ENCODE measurements at places on chromosomes 13 and 19.

GRCh38 chr13:34776390-34776981, 165.6 kb upstream of the NBEA start:
- H3K4me3 ChIP-seq = no peak overlapping the region
- no peaks in the 10 kb centered on the region for H3K27me3 ChIP-seq
- peaks cover 2% of the 10 kb centered on the region for H3K36me3 ChIP-seq
- DNase-seq = no peak
- H3K27ac ChIP-seq = no peak overlapping the region

- H3K4me1 ChIP-seq = peaks cover 51% of the 10 kb centered on the region
- no peaks in the 10 kb centered on the region for H3K27me3 ChIP-seq
- DNase-seq = peak; percentile 48
- H3K27ac ChIP-seq = peak overlapping the region; percentile 100
- peaks cover 21% of the 10 kb centered on the region for H3K36me3 ChIP-seq
Measured at GRCh38 chr13:77026255-77026860, 601 bp downstream of the FBXL3 start.

GRCh38 chr19:13100031-13100588, 2.5 kb downstream of the LYL1 start:
- H3K4me3 ChIP-seq = peak overlapping the region; percentile 77
- DNase-seq = peak; percentile 68
- peaks cover 18% of the 10 kb centered on the region for H3K36me3 ChIP-seq
- H3K4me1 ChIP-seq = peaks cover 50% of the 10 kb centered on the region
- H3K27ac ChIP-seq = peak overlapping the region; percentile 93

- H3K36me3 ChIP-seq = peaks cover 5% of the 10 kb centered on the region
- H3K27me3 ChIP-seq = no peaks in the 10 kb centered on the region
- no peak overlapping the region for H3K27ac ChIP-seq
Measured at GRCh38 chr13:97286317-97287046, 64.3 kb downstream of the MBNL2 start.

GRCh38 chr19:8046569-8047165, 5.9 kb upstream of the CCL25 start:
- no peak for DNase-seq
- H3K36me3 ChIP-seq = peaks cover 2% of the 10 kb centered on the region
- H3K27me3 ChIP-seq = peaks cover 29% of the 10 kb centered on the region

DNA sequence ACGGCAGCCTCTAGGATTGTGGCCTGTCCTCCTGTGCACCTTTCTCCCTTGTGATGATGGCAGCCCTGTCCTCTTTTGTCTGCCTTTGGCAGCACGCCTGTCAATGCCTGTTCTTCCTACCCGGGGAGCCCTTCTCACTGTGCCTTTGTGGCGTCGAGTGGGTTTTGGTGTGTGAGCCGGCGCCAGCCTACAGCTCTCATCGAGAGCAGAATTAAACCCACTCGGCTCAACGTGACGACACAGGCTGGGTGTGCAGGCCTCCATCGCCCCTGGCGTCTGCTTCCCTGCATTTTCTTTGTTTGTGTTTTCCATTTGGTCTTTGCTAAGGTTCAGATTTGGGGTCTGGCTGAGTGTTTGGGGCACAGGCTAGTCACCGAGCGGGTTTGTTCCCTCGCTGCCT, 34.4 kb downstream of the AP1M1 start:
- peaks cover 36% of the 10 kb centered on the region for H3K36me3 ChIP-seq
- peaks cover 16% of the 10 kb centered on the region for H3K4me1 ChIP-seq
- no peak overlapping the region for H3K4me3 ChIP-seq
- no peaks in the 10 kb centered on the region for H3K27me3 ChIP-seq
- H3K27ac ChIP-seq = no peak overlapping the region
- no peak for DNase-seq

GRCh38 chr19:37902668-37903067, 3.7 kb downstream of the WDR87 start:
- peak; percentile 71 for DNase-seq
- no peak overlapping the region for H3K27ac ChIP-seq
- peaks cover 3% of the 10 kb centered on the region for H3K36me3 ChIP-seq
- no peak overlapping the region for H3K4me3 ChIP-seq
- no peaks in the 10 kb centered on the region for H3K27me3 ChIP-seq

DNA sequence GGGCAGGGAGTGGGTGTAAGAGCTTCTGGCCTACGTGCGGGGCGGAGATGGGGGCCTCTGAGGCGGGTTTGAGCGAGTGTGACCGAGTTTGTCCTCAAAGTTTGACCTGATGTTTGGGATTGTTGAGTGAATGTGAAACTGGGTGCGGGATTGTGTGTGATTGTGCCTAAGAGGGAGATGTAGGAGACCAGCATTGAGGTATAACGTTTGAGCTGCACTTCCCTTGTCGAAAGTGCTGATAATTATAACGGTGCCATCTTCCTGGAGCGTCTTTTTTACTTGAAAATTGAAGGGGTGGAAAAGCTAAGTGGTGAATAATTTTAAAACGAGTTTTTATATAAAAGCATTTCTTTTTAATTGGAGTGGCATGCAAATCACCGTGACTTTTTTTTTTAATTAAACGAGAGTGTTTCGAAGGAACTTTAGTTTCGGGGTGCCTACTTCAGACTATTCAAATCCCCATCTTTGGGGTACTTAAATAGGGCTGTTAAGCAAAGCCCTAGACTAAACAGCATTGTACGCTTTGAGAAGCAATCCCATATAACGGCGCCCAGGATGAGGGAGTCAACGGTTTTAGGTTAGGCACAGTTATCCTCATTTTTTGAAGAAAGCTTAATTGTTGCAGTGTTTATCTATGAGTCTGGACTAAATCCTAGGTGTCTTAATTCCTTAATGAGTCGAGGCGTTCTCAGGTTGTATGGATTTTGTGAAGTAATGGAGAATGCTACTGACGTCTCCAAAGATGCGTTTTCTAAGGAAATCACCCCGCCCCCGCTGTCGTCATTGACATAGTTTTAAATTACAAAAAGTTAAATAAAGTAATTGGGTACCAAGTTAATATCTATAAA, 594 bp downstream of the ZNF146 start:
- peaks cover 17% of the 10 kb centered on the region for H3K36me3 ChIP-seq
- DNase-seq = no peak
- peaks cover 18% of the 10 kb centered on the region for H3K4me1 ChIP-seq
- H3K27ac ChIP-seq = no peak overlapping the region
- no peaks in the 10 kb centered on the region for H3K27me3 ChIP-seq

GRCh38 chr13:108929532-108930206, 300.3 kb downstream of the MYO16 start:
- no peaks in the 10 kb centered on the region for H3K4me1 ChIP-seq
- no peaks in the 10 kb centered on the region for H3K27me3 ChIP-seq
- H3K4me3 ChIP-seq = no peak overlapping the region

DNA sequence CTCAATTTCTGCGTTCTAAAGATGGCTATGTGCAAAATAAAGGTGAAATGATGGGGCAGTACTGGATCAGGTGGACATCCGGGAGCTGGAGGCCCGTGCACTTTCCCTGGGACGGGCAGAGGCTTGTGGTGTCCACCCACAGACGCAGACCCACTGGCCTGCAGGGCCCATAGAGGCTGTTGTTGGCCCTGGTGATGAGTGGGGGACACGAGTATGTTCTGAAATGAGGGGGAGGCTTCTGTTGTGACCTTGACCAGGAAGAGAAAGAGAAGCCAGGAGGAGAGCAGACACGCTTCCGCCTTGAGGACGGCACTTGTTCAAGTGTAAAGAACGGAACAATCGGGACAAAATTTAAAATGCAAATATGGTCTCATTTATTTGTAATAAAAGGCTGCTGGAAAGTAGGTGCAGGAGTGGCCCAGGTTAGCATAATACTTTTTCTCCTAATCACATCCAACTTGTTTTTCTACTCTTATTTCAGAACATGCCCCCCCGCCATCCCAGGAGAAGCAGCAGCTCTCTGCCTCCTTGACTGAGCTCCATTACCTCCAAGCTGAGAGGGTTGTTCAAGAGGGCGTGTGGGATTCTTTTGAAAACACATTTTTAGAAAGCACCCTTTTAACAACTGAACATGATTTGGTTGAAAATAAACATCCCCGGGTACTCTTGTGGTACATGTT, 27.1 kb downstream of the ATP11A start:
- H3K36me3 ChIP-seq = no peaks in the 10 kb centered on the region
- no peaks in the 10 kb centered on the region for H3K27me3 ChIP-seq
- no peak overlapping the region for H3K27ac ChIP-seq
- DNase-seq = no peak
- H3K4me1 ChIP-seq = peaks cover 35% of the 10 kb centered on the region

- peaks cover 41% of the 10 kb centered on the region for H3K27me3 ChIP-seq
- no peaks in the 10 kb centered on the region for H3K4me1 ChIP-seq
Measured at GRCh38 chr19:50258918-50259372, 55.5 kb downstream of the MYH14 start.

- no peak overlapping the region for H3K4me3 ChIP-seq
- no peak overlapping the region for H3K27ac ChIP-seq
- DNase-seq = no peak
- no peaks in the 10 kb centered on the region for H3K4me1 ChIP-seq
Measured at GRCh38 chr13:60043262-60043661, 120.5 kb downstream of the DIAPH3 start.

DNA sequence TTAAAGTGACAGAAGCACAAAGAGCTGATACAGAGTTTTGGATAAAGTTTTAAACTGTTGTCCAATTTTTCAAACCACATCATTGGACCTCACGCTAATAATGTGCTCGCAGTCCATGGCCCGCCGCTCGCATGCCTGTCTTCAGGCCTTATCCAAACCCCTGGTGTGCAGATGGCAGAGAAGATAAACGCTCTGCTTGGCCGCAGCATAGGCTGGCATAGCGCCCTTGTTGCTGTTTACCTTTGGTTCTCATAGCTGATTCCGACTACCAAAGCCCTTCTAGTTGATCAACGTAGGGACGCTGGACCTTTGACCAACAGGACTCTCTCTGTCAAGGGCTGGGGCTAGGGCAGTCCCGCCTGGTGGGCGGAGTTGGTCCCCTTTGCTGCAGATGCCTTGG, 23.5 kb upstream of the QTRT1 start:
- H3K4me3 ChIP-seq = no peak overlapping the region
- peaks cover 93% of the 10 kb centered on the region for H3K36me3 ChIP-seq
- DNase-seq = no peak
- H3K4me1 ChIP-seq = no peaks in the 10 kb centered on the region
- peak overlapping the region; percentile 84 for H3K27ac ChIP-seq

GRCh38 chr19:34217952-34218817, 36.2 kb upstream of the GARRE1 start:
- H3K27me3 ChIP-seq = no peaks in the 10 kb centered on the region
- H3K4me3 ChIP-seq = peak overlapping the region; percentile 32
- peak; percentile 74 for DNase-seq
- H3K36me3 ChIP-seq = peaks cover 62% of the 10 kb centered on the region
- peak overlapping the region; percentile 66 for H3K27ac ChIP-seq

- H3K4me3 ChIP-seq = no peak overlapping the region
- H3K27me3 ChIP-seq = peaks cover 25% of the 10 kb centered on the region
- H3K4me1 ChIP-seq = no peaks in the 10 kb centered on the region
- H3K36me3 ChIP-seq = no peaks in the 10 kb centered on the region
- no peak overlapping the region for H3K27ac ChIP-seq
- no peak for DNase-seq
Measured at GRCh38 chr13:43895940-43896339, 16.2 kb downstream of the LACC1 start.

- no peaks in the 10 kb centered on the region for H3K27me3 ChIP-seq
- H3K36me3 ChIP-seq = peaks cover 6% of the 10 kb centered on the region
- H3K27ac ChIP-seq = no peak overlapping the region
- no peaks in the 10 kb centered on the region for H3K4me1 ChIP-seq
- no peak for DNase-seq
- no peak overlapping the region for H3K4me3 ChIP-seq
Measured at GRCh38 chr13:26344980-26345379, 91.1 kb downstream of the CDK8 start.

DNA sequence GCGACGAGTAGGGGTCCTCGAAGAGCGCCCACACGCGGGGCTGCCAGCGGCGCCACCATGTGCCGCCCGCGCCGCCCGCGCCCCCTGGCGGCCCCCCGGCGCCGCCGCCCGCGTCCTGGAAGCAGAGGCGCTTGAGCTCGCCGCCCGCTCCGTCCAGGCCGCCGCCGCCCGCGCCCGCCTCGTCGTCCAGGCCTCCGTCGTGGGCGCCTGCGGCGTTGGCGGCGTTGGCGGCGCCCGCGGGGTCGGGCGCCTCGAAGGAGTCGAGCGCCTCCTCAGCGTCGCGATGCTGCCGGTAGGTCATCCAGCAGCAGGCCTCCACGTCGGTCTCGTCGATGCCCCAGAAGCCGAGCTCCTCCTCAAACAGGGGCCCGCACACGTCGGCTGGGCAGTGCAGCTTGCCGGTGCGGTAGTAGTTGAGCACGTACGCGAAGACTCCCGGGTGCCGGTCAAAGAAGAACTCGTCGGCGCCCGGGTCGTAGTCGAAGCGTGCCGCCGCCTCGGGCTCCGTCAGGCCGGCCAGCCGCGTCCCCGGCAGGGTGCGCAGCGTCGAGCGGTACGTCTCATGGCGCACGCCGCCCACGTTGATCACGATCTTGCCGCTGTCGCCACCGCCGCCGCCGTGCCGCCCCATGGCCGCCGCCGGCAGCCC, 829 bp downstream of the KCNC3 start:
- no peak for DNase-seq
- H3K27me3 ChIP-seq = peaks cover 86% of the 10 kb centered on the region
- H3K27ac ChIP-seq = no peak overlapping the region
- H3K4me1 ChIP-seq = peaks cover 48% of the 10 kb centered on the region

- peaks cover 44% of the 10 kb centered on the region for H3K4me1 ChIP-seq
- H3K27me3 ChIP-seq = no peaks in the 10 kb centered on the region
- no peak for DNase-seq
- H3K36me3 ChIP-seq = peaks cover 4% of the 10 kb centered on the region
- peak overlapping the region; percentile 63 for H3K27ac ChIP-seq
- H3K4me3 ChIP-seq = peak overlapping the region; percentile 73
Measured at GRCh38 chr13:40383885-40384284, 282.6 kb downstream of the FOXO1 start.

- H3K27me3 ChIP-seq = no peaks in the 10 kb centered on the region
- H3K4me1 ChIP-seq = peaks cover 33% of the 10 kb centered on the region
- H3K4me3 ChIP-seq = peak overlapping the region; percentile 89
- H3K36me3 ChIP-seq = peaks cover 13% of the 10 kb centered on the region
- DNase-seq = no peak
Measured at GRCh38 chr19:57633832-57634131, 814 bp downstream of the ZNF211 start.

DNA sequence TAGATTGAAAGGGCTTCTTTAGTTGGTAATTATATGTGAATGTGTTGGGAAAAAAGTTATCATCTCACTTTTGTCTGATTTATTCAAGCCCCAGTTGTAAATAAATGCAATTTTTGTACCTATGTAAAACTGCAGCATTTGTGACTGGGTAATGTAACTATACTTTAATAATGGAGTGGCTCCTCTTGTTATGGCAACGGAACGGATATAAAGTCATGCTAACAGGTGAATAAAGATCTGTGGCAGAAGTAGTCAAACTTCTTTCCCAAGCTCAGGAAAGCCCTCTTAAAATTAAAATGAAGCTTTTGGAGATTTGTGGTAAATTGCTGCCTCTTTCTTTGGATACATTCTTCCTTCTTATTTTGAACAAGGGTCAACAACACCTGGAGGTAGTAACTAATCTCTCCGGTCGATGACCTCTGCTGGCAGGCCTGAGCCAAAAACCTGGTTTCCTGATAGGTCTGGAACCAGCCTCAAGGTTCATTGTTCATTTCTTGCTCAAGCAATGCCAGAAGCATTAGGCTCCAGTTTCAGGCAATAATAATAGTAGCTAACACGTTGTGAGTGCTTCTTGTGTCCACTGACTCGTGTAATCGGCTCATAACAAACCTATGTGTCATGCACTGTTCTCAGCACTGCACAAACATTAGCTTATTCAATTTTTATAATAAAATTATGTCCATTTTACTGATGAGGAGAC, 313.4 kb upstream of the DACH1 start:
- H3K27ac ChIP-seq = no peak overlapping the region
- no peak overlapping the region for H3K4me3 ChIP-seq
- H3K4me1 ChIP-seq = no peaks in the 10 kb centered on the region
- peaks cover 2% of the 10 kb centered on the region for H3K36me3 ChIP-seq
- no peaks in the 10 kb centered on the region for H3K27me3 ChIP-seq

Data from central memory CD8-positive, alpha-beta T cell (primary cell).